Activated naive CD8-positive, alpha-beta T cell treated with anti-CD3 and anti-CD28 coated beads, Interleukin-2, amount 10 ng/mL, durations not matched to agents 7 days and 5 days (primary cell): ENCODE measurements at places on chromosomes 3 and 15.

DNA sequence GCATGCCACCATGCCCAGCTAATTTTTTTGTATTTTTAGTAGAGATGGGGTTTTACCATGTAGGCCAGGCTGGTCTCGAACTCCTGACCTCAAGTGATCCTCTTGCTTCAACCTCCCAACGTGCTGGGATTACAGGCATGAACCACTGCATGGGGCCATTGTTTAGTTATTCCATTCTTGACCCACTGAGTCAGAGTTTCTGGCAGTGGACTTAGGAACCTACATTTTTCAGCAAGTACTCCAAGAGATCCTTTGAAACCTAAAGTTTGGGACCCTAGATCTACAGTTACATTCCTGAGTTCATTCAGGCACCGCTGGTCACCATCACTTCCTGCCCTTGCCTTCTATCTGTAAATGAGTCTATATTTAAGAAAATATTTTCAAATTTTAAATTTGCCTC is 1.4 kb upstream of the TNFSF10 start:
- DNase-seq = no peak

DNA sequence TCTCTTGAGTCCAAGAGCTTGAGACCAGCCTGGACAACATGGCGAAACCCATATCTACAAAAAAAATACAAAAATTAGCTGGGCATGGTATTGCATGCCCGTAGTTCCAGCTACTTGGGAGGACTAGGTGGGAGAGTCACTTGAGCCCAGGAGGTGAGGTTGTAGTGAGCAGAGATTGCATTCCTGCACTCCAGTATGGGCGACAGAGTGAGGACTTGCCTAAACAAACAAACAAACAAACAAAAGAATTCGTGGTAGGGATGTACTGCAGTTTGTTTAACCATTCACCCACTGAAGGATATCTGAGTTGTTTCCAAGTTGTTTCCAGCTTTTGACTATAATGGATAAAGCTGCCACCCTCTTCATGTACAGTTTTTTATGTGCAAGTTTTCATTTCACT is 7.5 kb upstream of the NMD3 start:
- no peak for DNase-seq

- no peak for DNase-seq
Observed at GRCh38 chr3:101182734-101183133, 137.6 kb downstream of the IMPG2 start.

DNA sequence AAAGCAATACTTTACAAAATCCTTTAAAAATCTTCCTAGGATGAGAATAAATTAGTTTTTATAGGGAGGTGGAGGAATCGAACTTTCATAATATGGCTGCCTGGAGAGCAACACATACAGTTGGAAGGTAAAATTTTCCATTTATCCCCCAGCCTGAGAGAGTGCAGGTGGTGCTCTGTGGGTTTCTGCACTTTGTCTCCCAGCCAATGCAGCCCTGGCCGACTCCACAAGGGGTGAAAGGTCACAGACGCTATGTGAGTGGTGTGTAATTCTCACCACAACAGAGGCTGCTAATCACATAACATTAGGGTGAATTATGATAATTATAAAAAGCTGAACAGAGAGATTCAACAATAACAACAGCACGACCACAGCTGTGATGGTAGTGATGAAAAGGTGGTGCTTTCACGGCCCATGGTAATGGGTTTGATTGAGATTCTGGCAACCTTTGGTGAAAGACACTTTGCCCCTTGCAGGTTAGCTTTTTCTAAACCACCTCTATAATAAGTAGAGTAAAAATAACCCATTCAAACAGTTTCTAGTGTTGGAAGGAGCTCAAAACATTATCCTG is 30.1 kb upstream of the NANOGP8 start:
- DNase-seq = no peak

GRCh38 chr3:37200141-37200540 is 25.8 kb upstream of the LRRFIP2 start:
- DNase-seq = no peak

- DNase-seq = no peak
Observed at GRCh38 chr15:34691034-34691433, 63.8 kb downstream of the GJD2 start.

DNA sequence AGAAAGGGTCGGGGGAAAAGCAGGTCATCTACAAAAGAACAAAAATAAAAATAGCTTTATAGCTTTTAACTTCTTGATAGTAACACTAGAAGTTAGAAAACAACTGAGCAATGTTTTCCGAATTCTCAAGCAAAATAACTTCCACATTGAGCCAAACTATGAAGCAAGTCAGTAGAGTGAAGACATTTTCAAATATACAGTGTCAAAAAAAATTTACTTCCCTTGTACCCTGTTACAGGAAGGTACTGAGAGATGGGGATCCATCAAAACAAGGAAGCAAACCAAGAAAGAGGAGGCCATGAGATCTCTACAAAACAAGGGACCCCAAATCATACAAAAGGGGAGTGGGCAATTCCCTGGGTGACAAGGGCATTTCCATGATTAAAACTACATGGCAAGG is 26.6 kb upstream of the STIMATE start:
- DNase-seq = no peak
